ENCODE measurements at places on chromosomes 11 and 22.

DNA sequence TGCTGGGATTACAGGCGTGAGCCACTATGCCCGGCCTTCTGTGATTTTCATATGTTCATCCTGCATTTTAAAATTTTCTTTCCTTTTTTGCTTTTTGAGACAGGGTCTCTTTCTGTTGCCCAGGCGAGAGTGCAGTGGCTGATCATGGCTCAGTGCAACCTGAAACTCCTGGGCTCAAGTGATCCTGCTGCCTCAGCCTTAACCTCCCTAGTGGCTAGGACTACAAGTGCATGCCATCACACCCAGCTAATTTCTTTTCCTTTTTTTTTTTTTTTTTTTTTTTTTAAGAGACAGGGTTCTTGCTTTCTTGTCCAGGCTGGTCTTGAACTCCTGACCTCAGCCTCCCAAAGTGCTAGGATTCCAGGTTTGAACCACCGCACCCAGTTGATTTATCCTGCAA lies 54.1 kb upstream of the WT1 start:
- H3K4me1 ChIP-seq, result no peaks in the 10 kb centered on the region
- H3K27ac ChIP-seq, result no peak overlapping the region
- no peak for DNase-seq
- H3K27me3 ChIP-seq, result no peaks in the 10 kb centered on the region
- no peak overlapping the region for H3K4me3 ChIP-seq

DNA sequence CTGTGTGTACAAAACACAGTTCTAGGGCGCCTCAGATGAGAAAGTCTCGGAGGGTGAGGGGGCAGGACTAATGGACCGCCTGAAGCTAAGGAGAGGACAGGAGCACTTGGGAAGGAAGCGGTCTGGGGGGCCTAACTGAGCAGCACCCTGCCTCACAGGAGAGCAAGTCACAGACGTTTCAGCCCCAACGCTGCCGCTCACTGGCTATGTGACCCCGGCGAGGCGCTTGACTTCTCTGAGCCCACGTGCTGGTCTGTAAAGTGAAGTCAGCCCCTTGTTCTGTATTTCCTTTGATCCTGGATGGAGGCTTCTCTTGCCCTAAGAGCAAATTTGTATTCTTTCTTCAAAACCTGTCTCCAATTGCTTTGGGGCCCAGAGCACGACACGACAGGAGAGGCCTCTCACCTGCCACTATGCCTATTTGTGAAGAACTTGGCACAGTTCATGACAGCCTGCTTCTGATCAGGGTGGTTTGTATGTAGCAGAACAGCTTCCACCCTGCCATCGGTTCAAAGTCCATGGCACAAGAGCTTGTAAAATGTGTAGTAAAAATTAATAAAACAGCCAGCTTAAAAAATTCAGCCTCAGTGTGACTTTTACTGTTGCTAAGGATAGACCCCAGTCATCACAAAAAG lies 59.1 kb downstream of the WNT11 start:
- no peak overlapping the region for H3K4me3 ChIP-seq
- H3K27ac ChIP-seq, result no peak overlapping the region
- DNase-seq, result no peak
- peaks cover 12% of the 10 kb centered on the region for H3K36me3 ChIP-seq

DNA sequence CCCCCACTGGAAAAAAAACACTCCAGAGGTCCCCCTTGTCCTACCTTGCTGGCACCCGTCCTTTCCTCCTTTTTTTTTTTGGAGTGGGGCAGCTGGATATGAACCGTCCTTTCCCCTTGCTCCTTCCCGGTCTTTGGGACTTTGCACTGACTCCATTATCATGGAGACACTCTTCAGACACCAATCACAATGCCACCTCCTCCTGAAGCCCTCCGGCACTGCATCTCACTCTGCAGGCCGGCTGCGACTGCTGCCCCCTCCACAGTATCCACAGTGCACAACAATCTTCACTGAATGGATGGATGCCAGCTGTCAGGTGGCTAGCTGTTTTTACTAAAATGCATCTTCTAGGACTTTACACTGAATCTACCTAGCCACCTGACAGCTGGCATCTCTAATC lies 12.7 kb upstream of the RGL4 start:
- H3K4me3 ChIP-seq, result no peak overlapping the region
- H3K27ac ChIP-seq, result no peak overlapping the region
- H3K36me3 ChIP-seq, result peaks cover 30% of the 10 kb centered on the region

DNA sequence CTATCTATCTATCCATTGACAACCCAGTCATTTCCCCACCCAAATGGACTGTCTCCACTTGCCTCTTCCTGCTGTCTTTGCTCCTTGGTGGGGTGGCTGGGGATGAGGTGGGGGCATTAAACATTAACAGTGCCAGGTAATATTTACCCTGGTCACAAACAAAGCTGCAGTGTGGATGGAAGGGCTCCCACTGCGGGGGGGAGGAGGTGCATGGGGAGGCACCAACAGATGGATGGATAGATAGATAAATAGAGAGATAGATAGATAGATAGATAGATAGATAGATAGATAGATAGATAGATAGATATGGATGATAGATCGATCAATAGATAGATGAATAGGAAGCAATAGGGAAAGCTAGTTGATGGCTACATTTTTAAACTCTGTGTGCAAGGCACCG lies 2.3 kb upstream of the FXYD2 start:
- no peaks in the 10 kb centered on the region for H3K27me3 ChIP-seq
- H3K27ac ChIP-seq, result no peak overlapping the region
- no peaks in the 10 kb centered on the region for H3K36me3 ChIP-seq

DNA sequence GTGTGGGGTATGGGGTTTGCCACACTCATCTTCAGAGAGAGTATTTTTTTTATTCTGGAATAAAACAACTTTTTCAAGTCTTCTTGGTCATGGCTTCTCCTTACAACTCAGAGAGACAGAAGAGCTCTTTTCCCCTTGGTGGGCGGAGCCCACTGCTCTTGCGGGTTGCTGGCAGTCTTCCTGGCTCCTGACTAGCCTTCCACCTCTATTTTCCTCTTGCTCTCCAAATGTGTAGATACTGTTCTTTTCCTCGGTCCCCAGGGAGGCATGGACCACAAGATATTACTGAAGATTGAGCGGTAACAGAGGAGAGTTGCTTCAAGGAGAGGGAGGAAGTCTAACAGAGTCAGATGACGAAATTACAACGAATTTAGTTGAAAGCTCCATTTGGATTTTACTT lies 210.6 kb downstream of the NTM start:
- H3K4me3 ChIP-seq, result no peak overlapping the region
- DNase-seq, result no peak

GRCh38 chr11:64848214-64848825 lies 3.9 kb upstream of the CDC42BPG start:
- no peak overlapping the region for H3K27ac ChIP-seq
- no peaks in the 10 kb centered on the region for H3K27me3 ChIP-seq
- no peak for DNase-seq
- no peak overlapping the region for H3K4me3 ChIP-seq
- H3K4me1 ChIP-seq, result peaks cover 62% of the 10 kb centered on the region

DNA sequence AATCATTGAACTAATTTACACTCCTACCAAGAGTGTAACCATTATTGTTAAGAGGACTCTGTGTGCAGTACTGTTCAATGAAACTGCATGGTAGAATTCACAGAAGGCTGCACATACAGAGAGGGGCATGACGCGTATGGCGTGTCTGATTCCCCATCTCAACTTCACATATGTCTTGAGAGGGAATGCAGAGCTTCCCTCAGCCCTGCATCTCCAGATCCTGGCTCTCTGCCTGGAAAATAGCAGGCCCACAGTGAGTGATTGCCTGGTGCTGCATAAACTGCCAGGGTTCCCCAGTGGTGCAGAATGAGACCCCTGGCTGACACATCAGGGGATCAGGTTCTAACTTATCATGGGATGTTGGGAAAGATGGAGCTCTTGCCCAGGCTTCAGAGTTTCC lies 260.2 kb upstream of the ISX start:
- no peak overlapping the region for H3K27ac ChIP-seq
- H3K27me3 ChIP-seq, result no peaks in the 10 kb centered on the region
- H3K36me3 ChIP-seq, result no peaks in the 10 kb centered on the region
- DNase-seq, result no peak
- no peak overlapping the region for H3K4me3 ChIP-seq

DNA sequence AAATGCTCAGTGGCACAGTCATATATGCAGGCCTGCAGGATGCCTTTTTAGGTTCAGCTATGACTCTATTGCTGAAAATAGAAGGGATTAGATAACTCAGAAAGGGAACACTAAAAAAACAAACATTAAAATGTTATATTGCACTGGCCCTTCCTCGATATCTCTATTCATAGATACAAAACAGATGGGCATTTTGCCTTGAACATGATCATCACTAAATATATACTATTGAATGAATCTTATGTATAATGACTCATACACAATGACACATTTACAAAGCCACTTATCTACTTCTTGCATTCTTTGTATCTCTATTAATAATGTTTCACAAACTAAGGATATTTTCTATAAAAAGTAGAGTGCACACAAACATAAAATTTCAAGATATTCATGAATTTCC lies 2352.8 kb upstream of the RAG2 start:
- no peak overlapping the region for H3K4me3 ChIP-seq
- H3K27me3 ChIP-seq, result no peaks in the 10 kb centered on the region
- no peaks in the 10 kb centered on the region for H3K36me3 ChIP-seq
- no peak for DNase-seq
- H3K4me1 ChIP-seq, result no peaks in the 10 kb centered on the region
- no peak overlapping the region for H3K27ac ChIP-seq

DNA sequence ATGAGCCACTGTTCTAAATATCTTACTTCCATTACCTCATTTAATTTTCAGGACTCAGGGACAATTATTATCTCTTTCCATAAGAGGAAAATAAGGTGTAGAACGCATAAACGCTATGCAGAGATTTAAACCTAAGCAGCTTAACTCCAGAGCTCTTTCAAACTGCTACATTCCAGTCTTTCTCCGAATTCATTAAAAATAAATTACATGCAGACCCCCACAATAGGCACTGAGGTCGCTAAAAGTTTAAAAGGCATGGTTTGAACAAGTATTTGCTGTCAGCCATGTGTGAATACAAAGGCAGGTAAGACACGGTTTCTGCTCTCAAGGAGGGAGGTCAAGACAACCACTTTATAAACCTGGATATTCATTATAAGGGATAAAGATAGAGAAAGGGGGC lies 983 bp downstream of the NARS2 start:
- no peaks in the 10 kb centered on the region for H3K27me3 ChIP-seq
- peaks cover 25% of the 10 kb centered on the region for H3K4me1 ChIP-seq
- H3K4me3 ChIP-seq, result peak overlapping the region; percentile 94
- no peak for DNase-seq
- H3K27ac ChIP-seq, result no peak overlapping the region
- H3K36me3 ChIP-seq, result peaks cover 3% of the 10 kb centered on the region

DNA sequence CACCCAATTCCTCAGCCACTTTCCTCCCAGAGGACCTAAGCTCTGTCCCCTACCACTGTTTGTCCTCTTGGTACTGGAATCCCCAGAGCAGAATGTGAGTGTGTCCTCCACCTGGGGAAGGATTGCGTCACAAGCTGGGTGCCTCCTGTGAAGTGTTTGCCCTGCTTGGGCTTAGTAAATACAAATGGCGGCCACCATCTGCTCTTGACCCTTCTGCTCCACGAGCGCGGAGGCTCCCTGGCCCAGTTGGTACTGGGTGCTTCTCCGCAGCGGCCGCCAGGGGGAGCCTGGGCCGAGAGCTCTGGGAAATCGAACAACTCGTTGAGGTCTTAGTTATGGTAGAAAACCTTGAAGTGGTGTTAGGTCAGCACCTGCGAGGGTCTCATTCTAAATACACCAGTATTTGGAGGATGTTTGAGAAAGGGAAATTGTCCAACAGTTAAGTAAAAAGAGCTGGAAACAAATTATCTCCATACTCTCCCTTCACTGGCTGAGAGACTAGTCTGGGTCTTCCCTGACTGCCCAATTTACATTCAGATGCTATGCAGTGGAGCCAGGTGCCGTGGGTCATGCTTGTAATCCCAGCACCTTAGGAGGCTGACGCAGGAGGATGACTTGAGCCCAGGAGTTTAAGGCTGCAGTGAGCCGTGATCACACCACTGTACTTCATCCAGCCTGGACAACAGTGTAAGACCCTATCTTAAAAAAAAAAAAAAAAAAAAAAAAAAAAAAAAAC lies 74.6 kb upstream of the TEAD1 start:
- H3K4me1 ChIP-seq, result no peaks in the 10 kb centered on the region
- no peaks in the 10 kb centered on the region for H3K36me3 ChIP-seq
- H3K27ac ChIP-seq, result no peak overlapping the region

- no peaks in the 10 kb centered on the region for H3K36me3 ChIP-seq
- H3K27ac ChIP-seq, result no peak overlapping the region
- H3K4me3 ChIP-seq, result no peak overlapping the region
- DNase-seq, result no peak
- no peaks in the 10 kb centered on the region for H3K27me3 ChIP-seq
Measured at GRCh38 chr11:102468616-102469195, 16.1 kb upstream of the TMEM123 start.

GRCh38 chr11:72541257-72541974 lies 107.1 kb upstream of the CLPB start:
- H3K4me3 ChIP-seq, result no peak overlapping the region
- peaks cover 5% of the 10 kb centered on the region for H3K27me3 ChIP-seq
- no peaks in the 10 kb centered on the region for H3K36me3 ChIP-seq
- no peak for DNase-seq
- no peak overlapping the region for H3K27ac ChIP-seq

DNA sequence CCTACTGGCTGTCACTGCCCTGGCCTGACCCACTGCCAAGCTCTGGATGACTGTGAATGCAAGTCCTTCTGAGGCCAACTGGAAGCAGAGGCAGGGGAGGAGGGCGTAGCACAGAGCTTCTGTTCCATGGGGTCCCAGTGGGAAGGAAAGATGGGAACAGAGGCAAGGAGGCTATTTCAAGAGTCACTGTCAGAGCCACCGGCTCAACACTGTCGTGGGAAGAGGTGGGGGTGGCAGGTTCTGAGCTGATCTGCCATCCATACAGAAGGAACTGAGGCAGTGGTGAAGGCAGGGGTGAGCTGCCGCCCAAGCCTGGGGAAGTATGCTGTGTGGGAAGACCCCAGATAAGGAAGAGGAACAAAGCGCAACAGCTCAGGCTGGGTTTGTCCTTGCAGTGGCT lies 54.7 kb downstream of the SGSM3 start:
- no peaks in the 10 kb centered on the region for H3K27me3 ChIP-seq
- no peak overlapping the region for H3K4me3 ChIP-seq
- H3K36me3 ChIP-seq, result peaks cover 99% of the 10 kb centered on the region

DNA sequence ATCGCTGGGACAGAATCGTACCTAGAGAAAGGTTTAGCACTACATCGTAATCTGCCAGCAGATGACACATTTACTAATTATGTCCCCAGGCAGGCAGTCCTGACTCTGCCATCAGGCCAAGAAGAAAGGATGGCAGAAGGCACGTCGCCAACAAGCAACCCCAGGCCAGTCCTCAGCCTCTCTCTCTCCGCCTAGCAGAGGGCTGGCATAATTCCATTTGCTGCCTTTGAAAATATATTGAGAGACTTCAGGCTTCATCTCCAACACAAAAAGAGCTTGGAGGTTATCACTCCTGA lies 1517.0 kb downstream of the TBC1D22A start:
- H3K36me3 ChIP-seq, result no peaks in the 10 kb centered on the region
- no peak for DNase-seq
- no peak overlapping the region for H3K4me3 ChIP-seq
- no peaks in the 10 kb centered on the region for H3K4me1 ChIP-seq
- peaks cover 31% of the 10 kb centered on the region for H3K27me3 ChIP-seq

- DNase-seq, result peak; percentile 91
- H3K27me3 ChIP-seq, result no peaks in the 10 kb centered on the region
- no peak overlapping the region for H3K27ac ChIP-seq
Measured at GRCh38 chr11:13339195-13340153, 61.9 kb downstream of the BMAL1 start.

All from common myeloid progenitor, CD34-positive (primary cell).